ENCODE measurements at places on chromosomes 7 and 10. TPM values are rescaled to one million over a fixed set of nuclear protein-coding genes. Genes with fewer than 3 reads are reported as not detected.

DNA sequence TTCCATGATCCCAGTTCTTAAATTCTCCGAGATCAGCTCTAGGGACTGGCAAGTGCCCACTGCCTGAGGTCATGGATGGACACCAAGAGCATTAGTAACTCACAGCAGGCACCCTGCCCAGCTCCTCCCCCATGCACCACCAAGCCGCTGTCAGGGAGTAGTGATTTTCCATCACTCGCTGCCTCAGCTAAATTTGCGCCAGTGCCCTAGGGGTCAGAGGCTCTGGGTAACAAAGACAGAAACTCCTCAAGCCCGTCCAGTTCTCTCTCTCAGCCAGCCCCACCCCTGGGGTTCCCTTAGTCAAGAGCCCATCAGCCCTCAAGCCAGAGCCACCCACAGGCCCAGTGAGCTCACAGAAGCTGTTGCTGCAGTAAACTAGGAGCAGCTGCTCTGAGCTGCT, 30.0 kb downstream of the PAX2 start:
- peak; percentile 33 for DNase-seq

DNA sequence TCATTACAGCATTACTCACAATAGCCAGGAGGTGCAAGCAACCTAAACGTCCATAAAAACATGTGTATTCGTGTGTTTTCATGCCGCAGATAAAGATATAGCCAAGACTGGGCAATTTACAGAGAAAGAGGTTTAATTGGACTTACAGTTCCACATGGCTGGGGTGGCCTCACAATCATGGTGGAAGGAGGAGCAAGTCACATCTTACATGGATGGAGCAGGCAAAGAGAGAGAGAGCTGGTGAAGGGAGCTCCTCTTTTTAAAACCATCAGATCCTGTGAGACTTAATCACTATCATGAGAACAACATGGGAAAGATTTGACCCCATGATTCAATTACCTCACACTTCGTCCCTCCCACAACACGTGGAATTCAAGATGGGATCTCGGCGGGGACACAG, 33.0 kb downstream of the PDLIM1 start:
- no peak for DNase-seq

- peak; percentile 37 for DNase-seq
Measured at GRCh38 chr7:17099083-17099973, 199.1 kb upstream of the AHR start.

GRCh38 chr7:71165708-71166107, 33.8 kb downstream of the GALNT17 start:
- DNase-seq: no peak

DNA sequence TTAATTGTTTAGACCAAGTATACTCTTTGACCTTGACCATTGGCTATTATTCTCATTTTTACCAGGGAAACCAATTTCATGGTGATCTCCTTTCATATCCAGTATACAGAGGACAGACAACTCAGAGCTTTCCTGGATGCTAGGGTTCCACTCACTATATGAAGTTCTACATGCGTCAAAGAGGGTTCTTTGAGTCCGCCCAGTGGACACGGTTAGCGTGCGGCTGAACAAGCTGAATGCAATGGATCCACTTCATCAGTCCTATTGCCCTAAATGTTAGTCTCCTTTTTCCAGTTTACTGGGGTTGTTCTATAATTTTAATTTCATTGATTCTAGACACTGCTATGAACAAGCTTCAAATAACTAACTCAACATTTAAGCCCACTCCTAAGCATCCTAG, 162.4 kb upstream of the PCLO start:
- no peak for DNase-seq

- DNase-seq: no peak
Measured at GRCh38 chr7:116631676-116632075, 40.3 kb upstream of the MET start.

- DNase-seq: no peak
Measured at GRCh38 chr7:32519763-32520162, 24.5 kb downstream of the AVL9 start.

DNA sequence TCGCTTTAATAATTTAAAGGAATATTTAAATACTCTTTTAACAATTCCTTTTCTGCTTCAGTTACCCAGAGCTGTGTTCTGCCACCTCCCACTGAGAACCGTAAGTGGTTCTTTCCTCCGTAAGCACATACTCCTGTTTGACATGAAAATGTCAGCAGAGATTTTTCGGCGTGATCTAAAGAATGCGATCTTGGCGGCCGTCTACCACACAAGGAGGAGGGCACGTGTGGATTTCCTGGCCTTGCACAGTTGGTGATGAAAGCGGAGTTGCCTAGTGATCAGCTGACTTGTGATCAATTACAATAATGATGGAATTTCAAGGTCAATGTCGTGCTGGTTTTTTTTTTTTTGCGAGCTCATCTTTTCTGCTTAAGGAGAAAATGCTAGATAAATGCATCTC, 35.6 kb upstream of the INSIG1 start:
- no peak for DNase-seq

DNA sequence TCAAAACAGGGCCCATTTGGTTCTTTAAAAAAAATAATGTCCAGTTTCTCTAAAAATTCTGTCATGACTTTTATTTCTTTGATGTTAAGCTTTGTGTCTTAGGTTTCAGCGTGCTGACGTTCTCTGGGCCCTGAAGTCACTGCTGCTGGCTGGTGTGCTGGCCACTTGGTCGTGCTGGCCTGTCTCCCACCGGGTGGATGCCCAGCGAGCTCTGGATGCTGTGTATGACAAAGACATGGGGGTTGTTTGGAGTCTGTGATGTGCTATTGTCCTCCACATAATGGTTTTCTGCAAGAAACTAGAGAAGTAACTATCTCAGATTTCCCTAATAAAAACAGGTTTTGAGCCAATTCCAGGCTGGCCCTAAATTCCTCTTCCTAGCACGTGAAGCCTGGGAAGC, 9.5 kb upstream of the IDI2 start:
- no peak for DNase-seq

GRCh38 chr7:129762387-129762969, 151.0 kb downstream of the NRF1 start:
- no peak for DNase-seq

- DNase-seq: no peak
Measured at GRCh38 chr10:121687095-121687813, 89.0 kb upstream of the FGFR2 start.

DNA sequence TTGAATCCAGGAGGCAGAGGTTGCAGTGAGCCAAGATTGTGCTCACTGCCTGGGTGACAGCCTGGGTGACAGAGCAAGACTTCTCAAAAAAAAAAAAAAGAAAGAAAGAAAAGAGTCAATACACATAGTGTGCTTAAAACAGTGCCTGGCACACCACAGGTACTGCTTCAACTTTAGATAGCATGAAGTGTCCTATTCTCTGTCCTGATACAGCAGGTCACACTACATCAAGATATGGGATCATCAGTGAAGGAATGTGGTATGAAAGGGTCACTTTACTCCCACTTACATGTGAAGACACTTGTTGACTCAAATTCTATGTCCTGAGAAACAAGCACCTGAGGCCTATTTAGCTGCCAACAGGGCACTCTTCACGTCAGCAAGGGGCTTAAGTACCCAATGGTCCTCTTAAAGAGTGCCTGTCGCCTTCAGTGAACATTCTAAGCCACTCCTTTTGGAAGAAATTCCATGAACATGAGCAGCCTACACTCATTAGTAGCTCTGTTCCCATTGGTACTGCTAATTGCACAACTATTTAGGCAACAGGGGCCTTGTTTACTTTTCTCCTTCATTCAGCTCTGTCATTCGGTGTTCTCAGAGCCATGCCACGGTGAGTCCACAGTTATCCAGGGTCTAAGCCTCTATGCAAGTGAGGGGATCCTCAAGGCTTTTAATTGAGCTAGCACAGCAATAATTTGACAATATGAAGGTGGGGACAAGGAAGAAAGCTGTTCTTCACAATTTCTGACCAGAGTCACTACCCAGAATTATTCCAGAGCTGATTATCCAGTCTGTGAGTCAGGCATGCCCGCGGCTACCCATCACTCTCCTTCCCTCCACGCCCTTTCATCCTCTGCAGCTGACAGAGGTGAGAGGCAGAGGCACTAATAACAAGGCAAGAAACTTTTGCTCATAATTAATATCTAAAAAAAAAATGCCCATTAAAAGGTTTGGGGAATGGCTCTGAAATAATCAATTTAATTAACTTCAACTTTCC, 56.6 kb upstream of the PTN start:
- DNase-seq: peak; percentile 61

GRCh38 chr10:130559547-130559880, 423.3 kb downstream of the GLRX3 start:
- no peak for DNase-seq

- no peak for DNase-seq
Measured at GRCh38 chr10:96606946-96607345, 20.1 kb upstream of the TM9SF3 start.

GRCh38 chr10:21183025-21183424, 285.9 kb upstream of the NEBL start:
- DNase-seq: no peak

- DNase-seq: no peak
Measured at GRCh38 chr7:157605638-157606037, 268.8 kb downstream of the DNAJB6 start.

GRCh38 chr10:59898125-59898835, 8.1 kb downstream of the CCDC6 start:
- no peak for DNase-seq

ITPRID1 gene
- not detected for total RNA-seq

PLXDC2 gene
- total RNA-seq: 2.3 TPM

COL1A2 gene
- 10,930 TPM for total RNA-seq

SLC12A9 gene
- 16.8 TPM for total RNA-seq

TUBB8 gene
- not detected for total RNA-seq

FFAR4 gene
- total RNA-seq: not detected

TDRD1 gene
- not detected for total RNA-seq

All from GM23248 (cell line).